Transverse colon (tissue), 4 donors: ENCODE measurements at places on chromosomes 13 and 19. TPM values are rescaled to one million over a fixed set of nuclear protein-coding genes. Genes with fewer than 3 reads are reported as not detected.

Gene MBD3L3
- not detected for total RNA-seq

Gene C3
- total RNA-seq: 127 TPM

Gene C19orf81
- total RNA-seq: not detected

Gene ZSWIM4
- 2.3 TPM for total RNA-seq

Gene RETN
- not detected for total RNA-seq

Gene ZNF728
- total RNA-seq: not detected

Gene LIM2
- total RNA-seq: not detected

Gene JAK3
- 2.3 TPM for total RNA-seq

Gene KLF1
- 0.32 TPM for total RNA-seq

Gene ZNF610
- total RNA-seq: not detected

DNA sequence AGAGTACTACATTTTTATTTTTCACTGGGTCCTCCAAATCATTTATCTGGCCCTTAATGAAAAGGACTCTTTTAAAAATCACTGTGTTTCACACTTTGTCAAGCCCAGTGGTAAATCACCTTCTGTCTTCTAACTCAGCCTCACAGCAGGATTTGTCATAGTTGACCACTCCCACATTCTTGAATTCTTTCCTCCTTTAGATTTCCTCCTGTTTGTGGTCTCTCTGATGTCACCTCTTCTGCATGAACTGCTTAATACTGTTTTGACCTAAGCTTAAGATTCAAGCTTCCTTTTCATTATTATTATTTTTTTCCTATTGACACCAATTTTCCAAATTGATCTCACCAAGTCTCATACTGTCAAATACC is 899.8 kb upstream of the MIR17HG start:
- no peak for DNase-seq

DNA sequence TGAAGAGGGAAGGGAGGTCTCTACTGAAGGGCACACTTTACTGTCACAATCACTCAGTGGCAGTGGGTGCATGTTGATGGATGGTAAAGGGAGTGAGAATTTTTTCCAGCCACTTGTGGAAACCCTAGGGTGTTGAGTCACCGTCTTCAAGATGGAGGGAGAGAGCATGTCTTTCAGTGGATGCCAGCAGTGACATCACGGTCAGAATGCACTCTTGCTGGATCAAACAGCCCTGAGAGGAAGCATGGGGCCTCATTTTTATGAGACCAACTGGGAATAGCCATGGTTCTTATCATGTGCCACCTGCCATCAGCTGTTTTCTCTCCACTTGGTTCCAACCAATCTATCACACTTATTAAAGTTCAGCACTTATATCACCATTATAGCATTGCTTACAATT is 182.5 kb downstream of the KCNRG start:
- no peak for DNase-seq

DNA sequence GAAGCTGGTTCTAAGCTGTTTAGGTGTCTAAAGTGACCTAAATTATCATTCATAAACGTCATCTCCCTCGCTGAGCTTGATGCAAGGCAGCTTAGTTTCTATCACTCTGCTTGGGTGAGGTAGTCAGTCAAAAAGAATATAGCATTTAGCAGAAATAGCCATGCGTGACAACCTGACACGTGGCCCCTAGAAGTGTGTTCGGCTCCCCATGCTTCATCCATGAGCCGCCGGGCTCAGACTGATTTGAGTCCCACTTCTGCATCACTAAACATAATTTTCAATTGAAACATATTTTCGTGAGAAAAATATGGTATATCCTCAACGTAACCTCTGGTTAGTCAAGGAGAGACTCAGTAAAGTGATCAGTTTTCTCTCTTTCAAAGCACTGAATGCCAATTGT is 459.8 kb downstream of the IRS2 start:
- DNase-seq: no peak

DNA sequence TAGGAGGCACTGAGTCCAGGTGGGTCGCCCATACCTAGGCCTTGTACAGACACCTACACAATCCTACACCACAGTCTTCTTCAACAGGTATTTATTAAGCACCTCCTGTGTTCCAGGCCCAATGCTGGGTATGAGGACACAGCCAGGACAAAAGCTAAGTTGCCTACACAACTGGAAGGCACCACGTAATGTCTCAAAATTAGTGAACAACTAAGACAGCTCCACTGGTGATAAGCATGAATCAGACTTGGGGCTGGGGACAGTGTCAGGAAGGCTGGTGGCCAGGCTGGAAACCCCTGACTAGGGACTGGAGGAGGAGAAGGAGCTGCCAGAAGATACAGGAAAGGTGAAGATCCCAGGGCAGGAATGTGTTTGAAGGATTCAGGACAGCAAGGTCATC is 2.4 kb downstream of the SMIM24 start:
- DNase-seq: no peak

DNA sequence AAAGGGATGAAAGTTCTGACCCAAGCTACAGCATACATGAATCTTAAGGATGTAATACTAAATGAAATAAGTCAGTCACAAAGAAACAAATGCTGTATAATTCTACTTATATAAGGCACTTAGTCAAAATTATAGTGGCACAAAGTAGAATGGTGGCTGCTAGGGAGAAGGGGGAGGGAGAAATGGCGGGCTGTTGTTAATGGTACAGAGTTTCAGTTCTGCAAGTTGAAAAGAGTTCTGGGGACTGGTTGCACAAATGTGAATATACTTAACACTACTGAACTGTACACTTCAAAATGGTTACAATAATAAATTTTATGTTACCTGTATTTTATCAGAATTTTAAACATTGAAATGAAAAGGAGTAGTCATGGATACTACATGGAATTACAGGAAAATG is 48.9 kb upstream of the CLDN10 start:
- no peak for DNase-seq

GRCh38 chr13:99307247-99307646 is at the start of gene GPR183:
GPR183 (minus strand) TSS chr13:99307399; CDS start chr13:99296145, 11,254 bp downstream.
- DNase-seq: no peak

GRCh38 chr13:59103004-59103768 is 1060.5 kb downstream of the DIAPH3 start:
- DNase-seq: no peak

DNA sequence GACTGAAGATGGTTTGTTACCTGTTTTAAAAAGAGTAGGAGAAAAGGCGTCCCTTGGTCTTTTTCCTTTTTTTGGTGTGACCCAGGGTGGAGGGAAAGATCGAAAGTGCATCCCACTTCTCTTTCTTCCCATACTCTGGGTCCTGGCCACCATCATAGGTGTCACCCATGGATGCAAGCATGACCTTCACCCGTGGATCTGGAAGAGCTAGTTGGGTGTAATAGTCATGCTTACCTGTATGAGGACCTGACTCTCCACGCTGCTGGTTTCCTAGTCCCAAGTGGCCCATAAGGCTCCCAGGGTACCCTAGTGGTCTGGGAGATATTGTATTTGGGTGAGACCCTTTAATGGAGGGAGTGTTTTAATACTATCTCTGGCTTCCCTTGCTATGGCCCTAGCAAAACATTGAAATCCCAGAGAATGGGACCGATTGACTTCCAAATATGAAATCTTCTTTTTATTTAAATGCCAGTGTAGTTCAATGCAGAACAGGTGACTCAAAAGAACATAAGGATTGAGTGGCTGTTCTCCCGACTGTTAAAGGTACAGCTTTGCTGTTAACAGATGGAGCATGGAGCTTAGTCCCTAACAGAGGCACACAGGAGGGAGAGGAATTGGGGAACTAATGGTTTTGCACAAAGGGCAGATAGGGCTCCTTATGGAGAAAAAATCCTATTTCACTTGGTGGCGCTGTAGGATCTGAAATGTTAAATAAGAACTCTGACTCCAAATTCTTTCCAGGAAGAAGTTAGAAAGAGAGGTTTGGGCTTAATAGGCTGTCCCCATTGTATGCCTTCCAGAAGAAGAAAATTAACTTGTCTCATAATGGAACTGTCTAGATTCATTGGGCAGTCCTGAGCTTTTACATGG is 7.0 kb upstream of the ZNF550 start:
- DNase-seq: no peak

GRCh38 chr13:43134868-43135267 is 111.5 kb downstream of the DNAJC15 start:
- DNase-seq: no peak

DNA sequence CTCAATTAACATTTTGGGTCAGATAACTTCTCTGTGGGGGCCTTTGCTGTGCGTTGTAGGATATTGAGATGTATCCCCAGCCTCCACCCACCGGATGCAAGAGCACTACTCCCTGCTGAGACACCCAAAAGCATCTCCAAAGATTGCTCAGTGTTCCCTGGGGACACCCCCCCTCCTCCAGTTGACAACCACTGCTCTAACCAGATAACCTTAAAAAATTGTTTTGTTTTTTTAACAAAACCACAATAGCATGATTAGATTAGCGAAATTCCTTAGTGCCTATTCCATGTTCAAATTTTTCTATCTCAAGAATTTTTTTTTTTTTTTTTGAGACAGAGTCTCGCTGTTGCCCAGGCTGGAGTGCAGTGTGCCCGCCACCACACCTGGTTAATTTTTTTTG is 2.6 kb upstream of the EPN1 start:
- DNase-seq: no peak

GRCh38 chr13:45851956-45852355 is 403 bp upstream of the SIAH3 start:
- no peak for DNase-seq

- DNase-seq: no peak
Observed at GRCh38 chr13:95199896-95200295, 101.4 kb downstream of the ABCC4 start.

- DNase-seq: peak; percentile 54
Observed at GRCh38 chr13:80341756-80342370, 937 bp upstream of the SPRY2 start.

DNA sequence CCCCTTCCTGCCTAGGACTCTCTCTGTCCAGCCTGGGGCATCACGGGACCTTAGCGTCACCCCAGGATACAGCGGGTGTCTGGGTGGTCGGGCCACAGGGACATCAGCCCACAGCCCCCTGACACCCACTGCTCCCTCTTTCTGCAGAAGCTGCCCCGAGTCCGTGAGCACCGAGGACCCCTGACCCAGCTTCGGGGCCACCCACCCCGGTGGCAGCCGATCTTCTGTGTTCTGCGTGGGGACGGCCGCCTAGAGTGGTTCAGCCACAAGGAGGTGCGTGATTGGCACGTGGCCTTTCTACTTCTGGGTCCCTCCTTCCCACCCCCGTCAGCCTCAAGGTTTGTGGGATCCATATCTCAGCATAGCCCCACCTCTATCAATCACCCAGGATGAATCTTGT is 20.7 kb downstream of the PGLS start:
- DNase-seq: no peak

GRCh38 chr13:35573639-35574038 is 97.2 kb upstream of the MAB21L1 start:
- no peak for DNase-seq

DNA sequence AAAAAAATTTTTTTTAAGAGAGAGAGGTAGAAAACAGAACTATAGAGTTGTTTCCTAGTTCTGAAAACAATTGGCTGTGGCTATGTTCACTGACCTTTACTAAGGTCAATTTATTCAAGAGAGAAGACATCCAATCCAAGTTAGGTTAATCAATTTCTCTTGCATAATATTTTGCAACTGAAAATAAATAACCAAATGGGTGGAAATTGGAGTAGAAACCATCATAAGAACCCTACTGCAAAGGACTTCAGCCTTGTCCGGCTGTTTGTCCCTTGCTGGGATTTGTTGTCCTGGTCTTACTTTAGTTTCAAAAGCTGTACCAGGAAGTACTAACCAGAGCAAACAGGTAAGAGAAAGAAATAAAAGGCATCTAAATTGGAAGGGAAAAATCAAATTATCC is 23.3 kb upstream of the ZC3H13 start:
- no peak for DNase-seq

DNA sequence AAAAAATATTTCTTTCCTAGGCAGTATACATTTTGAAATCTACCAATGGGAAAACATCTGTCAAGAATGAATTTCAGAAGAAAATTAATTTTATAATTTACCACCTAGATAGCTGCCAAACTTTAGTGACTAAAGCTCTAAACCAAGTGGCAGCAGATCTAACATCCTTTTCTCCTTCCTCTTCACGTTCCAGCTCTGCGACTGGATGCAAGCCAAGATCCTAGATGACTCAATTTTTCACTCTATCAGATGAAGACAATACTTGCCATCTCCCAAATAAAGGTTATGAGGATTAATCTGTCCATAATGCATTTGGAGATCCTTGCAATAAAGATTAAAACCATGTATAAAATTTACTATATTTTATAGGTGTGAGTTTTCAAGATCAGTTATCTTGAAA is 66.7 kb upstream of the MIR17HG start:
- no peak for DNase-seq

- DNase-seq: no peak
Observed at GRCh38 chr13:60788156-60788829, 391.3 kb downstream of the TDRD3 start.

GRCh38 chr13:52713894-52714293 is 25.7 kb downstream of the CNMD start:
- DNase-seq: peak; percentile 15

GRCh38 chr13:111906816-111907215 is 160.1 kb upstream of the SOX1 start:
- no peak for DNase-seq
